ENCODE measurements at places on chromosomes 7 and 10. TPM values are rescaled to one million over a fixed set of nuclear protein-coding genes. Genes with fewer than 3 reads are reported as not detected.
A peak's percentile ranks its signal among the peaks of the same experiment; 100 is the strongest.

DNA sequence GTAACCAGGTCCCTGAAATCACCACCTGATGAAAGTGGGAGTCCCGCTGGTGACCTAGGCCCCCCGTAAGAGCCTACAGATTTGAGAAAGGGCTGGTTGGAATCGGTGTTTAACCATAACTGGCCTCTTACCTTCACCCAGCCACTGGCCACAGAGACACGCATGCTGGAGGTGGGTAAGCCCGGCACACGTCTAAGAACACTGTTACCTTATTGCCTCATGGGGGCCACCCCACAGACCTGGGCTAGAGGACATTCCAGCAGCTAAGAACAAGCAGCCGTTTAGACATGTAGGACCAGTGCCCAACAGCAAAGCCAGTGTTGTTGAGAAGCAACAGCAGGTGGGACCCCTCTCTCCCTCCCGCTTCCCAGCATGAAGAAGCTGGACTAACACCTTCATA lies 2.5 kb upstream of the GDF2 start:
- DNase-seq, result no peak

DNA sequence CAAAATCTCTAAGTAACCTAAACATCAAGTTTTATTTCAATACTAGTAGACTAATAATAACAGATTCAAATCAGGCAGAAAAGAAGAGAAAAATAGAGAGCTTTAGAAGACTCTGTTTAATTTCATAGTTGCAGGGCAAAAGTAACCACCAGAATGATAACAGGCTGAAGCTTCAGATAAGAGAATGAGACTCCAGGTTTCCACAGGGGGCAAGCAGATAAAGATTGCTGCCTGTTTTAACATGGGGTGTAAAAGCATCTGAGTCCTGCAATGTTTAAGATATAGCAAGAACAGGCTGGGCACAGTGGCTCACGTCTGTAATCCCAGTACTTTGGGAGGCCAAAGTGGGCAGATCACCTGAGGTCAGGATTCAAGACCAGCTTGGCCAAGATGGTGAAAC lies 11.0 kb downstream of the CROT start:
- no peak for DNase-seq

DNA sequence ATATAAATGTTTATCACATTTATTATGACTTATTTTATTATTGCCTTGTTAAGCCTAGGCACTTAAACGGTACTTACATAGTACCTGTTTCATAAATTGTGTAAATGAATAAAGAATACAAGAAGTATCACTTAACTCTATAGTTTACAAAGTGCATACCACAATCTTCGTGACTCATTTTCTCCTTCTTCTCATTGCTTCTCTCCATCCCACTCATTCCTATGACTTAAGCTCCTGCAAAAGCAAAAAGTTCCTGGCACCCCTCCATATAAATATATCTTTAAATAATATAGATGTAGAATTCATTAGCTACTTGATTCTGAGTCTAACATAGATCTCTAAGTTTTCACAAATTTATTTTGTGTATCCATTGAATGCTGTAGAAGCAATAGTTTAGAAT lies 1382.0 kb upstream of the CELF2 start:
- no peak for DNase-seq

- DNase-seq, result no peak
These were observed 39.2 kb upstream of the ZNF680 start for GRCh38 chr7:64602086-64602485.

DNA sequence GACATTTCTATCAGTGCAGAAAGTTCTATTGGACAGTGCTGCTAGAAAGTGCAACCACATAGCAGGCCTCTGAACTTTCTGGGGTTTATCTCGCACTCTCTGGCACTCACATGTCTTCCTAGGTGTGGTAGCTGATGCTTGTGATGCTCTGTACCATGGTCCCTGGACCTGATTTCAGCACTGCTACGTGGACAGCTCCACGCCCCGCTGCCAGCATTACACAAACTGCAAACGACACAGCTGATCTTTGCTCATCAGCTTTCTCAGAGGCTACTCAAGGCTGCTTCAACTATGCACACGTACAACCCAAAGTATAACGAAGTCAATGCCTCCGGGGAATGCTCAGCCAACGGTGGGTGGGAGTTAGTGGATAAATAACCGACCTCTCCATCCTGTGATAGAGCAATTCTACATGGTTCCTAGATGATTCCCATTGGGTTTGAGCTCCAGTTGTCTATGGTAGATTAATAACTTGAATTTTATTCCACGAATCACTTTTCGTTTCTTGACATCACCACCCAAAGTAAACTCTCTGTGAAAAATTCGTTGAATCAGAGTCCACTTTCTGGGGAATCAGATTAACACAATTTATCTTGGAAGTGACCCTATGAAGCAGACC lies 302.5 kb downstream of the ACTR3B start:
- DNase-seq, result no peak

Gene TRPV6
- total RNA-seq, result not detected

- peak; percentile 48 for DNase-seq
These were observed 38.1 kb upstream of the FAM20C start for GRCh38 chr7:154096-154799.

Gene TMEM176B
- total RNA-seq, result 43.1 TPM

DNA sequence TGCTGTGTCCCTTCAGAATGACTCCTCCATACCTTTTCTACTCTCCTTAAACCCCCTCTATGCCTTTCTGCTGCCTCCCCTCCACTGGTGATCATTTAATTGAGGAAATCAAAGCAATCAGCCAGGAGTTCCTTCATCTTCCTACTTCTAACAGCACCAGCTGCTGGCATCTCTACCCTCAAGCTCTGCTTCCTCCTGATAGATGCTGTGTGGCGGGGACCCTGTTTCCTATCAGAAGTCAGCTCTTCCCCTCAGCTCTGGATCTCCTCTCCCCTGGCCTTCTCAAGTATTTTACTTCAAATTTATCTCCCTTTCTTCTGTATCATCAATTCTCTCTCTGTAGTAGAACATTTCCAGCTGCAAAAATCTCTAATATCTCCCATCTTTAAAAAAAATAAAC lies 183.7 kb downstream of the ELMO1 start:
- no peak for DNase-seq

Gene PLAU
- 8.5 TPM for total RNA-seq

- no peak for DNase-seq
These were observed 11.6 kb downstream of the RPS24 start for GRCh38 chr10:78045237-78045636.

GRCh38 chr7:37439653-37440026 lies 9.0 kb downstream of the ELMO1 start:
- no peak for DNase-seq

Gene CYP3A7
- not detected for total RNA-seq

Gene AMZ1
- 0.05 TPM for total RNA-seq

DNA sequence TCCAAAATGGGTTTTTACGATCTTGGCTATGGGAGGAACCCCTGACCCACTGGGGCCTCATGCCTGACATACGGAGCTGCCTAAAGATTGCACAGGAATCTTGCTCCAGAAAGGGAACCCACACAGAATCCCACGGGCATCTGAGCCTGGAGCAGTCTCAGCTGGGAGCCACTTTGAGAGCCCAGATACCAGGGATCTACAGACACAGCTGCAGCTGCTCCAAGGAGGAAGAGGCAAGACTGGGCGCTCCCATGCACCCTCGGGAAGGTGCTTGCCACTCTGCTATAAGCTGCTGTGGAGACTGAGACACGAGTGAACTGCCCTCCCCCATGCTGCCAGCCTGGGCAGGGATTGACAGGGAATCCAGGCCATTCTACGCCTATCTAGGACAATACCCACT lies 202.5 kb downstream of the REEP3 start:
- no peak for DNase-seq

Gene ASB10
- total RNA-seq, result 41.4 TPM

DNA sequence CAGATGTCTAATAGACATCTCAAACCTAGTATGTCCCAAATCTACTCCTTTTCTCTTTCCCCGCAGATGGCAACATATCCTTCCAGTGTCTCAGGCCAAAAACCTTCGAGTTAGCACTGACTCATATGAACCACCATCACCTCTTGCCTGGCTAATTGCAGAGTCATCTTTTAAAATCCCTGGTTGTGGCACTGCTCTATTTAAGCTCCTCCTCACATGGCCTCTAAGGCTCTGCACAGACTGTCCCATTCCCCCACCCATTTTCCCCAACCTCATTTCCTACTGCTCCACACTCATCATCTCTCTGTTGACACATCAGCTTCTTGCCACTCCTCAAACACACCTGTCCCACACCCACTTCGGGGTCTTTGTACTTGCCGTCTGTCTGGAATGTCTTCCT lies 16.8 kb upstream of the HBP1 start:
- DNase-seq, result no peak

Gene NKX1-2
- not detected for total RNA-seq

All from Right ventricle myocardium inferior (tissue), 1 donor.